ENCODE measurements at places on chromosomes 5 and 9.

DNA sequence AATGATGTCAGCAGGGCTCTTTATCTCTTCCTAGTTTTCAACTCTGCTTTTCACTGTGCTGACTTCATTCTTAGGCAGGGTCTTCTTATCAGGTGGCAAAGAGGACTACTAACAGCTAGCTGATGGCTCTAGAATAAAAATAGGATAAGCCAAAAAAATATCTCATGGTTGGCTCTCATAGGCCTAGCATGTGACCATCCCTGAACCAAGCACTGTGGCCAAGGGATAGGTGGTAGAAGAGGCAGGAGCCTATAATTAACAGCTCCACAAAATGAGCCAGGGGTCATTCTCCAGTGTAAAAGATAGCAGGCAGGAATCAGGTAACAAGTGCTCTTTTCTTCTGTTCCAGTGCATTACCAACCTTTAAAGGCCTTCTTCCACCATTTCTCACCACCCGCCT, 21.1 kb downstream of the ANKDD1B start:
- DNase-seq: no peak

GRCh38 chr9:80951675-80952074, 737.7 kb downstream of the TLE1 start:
- no peak for DNase-seq

DNA sequence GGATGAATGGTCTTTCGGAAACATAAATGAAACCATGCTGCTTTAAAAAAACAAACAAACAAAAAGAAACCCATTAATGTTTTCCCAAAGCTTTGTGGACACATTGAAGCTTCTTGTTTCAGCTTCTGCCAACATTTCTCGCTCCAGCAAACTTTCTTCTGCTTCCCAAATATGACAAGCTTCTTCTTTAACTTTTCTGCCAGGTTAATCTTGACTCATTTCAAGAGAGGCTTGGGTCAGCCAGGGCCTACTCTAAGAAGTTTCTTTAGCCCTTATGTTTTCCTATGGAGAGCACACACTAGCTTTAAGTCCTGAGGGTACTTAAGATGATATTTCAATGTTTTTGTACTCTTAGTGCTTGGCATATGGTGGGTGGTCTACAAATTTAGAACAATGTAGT, 6.1 kb downstream of the ANXA1 start:
- peak; percentile 34 for DNase-seq

GRCh38 chr9:124854161-124854560, 901 bp downstream of the WDR38 start:
- no peak for DNase-seq

- no peak for DNase-seq
Measured at GRCh38 chr9:86257391-86257790, 2.1 kb downstream of the C9orf153 start.

GRCh38 chr9:131197160-131197911, 72.0 kb downstream of the NUP214 start:
- no peak for DNase-seq

DNA sequence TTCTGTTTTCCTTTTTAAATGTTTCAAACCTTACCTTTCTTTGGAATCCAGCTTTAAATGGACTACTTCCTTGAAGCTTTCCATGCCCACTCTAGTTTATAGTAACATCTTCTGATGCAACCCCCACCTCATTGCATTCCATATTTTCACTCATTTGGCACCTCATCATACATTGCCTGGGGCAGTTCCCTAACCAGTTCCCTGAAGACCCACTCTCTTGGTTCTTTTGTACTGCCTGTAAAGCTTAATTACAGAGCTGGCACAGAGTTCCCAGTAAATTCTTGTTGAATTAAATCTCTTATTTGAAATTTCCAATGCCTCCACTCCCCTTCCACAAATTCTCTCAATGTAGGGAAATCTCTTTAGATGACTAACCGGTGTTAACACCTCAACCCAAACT, 257.2 kb downstream of the ARRDC3 start:
- DNase-seq: no peak

GRCh38 chr9:131432597-131433301, 38.9 kb downstream of the PRRC2B start:
- peak; percentile 79 for DNase-seq
